GM03348 (cell line): ENCODE measurements at places on chromosomes 5 and 9.

DNA sequence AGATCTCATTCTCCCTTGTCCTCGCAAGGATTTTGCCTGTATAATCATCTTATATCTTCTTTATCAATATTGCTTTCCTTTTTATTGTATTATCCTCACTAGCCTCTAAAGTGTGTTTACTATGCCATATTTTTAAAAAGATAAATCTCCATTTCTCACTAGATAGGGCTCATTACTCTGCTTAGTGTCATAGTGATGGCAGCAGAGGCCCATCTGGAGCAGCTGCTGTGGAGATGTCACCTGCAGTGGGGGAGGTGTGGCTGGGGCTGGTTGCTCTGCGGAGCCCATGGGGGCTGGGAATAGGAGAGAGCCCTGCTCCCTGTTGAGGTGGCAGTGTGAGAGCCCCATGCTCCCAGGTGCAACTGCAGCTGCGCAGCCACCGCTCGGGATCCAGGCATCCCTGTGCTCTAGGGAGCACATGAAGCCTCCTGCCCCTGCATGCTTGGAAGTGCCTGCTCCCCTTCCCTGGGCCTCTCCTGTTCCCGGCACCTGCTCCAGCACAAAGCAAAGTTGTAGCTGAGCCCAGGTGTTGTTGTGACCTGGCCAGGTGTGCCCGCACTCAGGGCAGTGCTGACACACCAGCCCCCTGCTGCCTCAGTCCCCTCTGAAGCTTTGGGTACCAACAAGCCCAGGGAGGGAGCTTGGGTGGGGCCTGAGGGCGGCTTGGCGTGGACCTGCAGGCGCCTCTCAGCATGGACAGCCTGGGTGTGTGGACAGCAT is 144.6 kb upstream of the MRPS30 start:
- no peak for DNase-seq

DNA sequence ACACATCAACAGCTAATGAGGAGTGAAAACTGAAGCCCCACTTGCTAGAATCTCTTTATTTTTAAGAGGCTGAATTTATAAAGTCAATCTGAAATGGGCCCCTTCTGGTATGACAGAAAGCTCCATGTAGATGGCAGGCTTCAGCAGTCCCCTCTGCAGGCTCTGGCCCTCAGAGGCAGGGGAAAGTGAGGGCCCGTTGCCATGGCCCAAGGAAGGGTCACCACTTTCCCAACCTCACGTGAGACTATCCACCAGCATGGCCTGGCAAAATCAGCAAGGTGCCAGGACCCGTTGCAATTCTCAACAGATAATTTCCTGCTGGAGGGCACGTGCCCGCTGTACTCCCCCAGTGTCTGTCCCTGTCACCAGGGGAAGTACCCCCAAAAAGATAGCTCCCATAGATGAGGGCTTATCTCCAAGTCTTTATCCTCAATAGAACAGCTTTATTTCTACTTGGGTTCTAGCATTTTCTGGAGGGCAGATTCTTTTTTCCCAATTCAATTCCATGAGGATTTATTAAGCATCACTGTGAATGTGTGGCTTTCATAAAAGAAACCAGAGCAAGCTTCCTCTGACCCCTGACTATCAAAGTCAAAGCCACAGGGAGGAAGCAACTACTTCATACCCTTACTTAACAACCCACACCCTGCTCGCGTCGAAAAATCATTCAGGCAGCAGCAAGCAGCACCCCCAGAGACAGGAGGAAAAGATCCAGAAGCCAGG is 85.4 kb upstream of the FSTL4 start:
- no peak for DNase-seq

DNA sequence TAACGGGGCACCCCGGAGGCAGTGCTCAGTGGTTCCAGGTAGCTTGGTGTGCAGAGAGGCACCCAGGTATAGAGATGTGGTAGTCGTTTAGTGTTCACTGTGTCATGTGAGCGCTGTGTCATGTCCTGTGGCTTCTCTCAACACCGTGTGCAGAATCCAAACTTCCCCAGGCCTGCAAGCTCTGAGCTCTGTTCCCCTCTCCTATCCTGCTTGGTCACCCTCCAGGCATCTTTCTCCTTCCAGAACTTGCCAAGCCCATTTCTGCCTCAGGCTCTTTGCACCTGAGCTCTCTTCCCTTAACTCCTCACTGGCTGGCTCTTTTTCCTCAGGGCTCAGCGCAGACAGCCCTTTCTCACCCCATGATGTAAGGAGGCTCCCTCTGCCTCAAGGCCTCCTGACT is 64.8 kb downstream of the CARTPT start:
- DNase-seq: no peak

- DNase-seq: peak; percentile 38
Observed at GRCh38 chr9:4923580-4924544, 61.2 kb upstream of the JAK2 start.
